ENCODE measurements at places on chromosomes 16 and 17.

GRCh38 chr17:37510056-37510455 lies 20.4 kb downstream of the DUSP14 start:
- DNase-seq = no peak

GRCh38 chr17:57294629-57295501 lies 38.5 kb downstream of the MSI2 start:
- DNase-seq = no peak

GRCh38 chr16:25868706-25869370 lies 177.1 kb downstream of the HS3ST4 start:
- DNase-seq = no peak

GRCh38 chr17:36131421-36131820 lies 27.8 kb downstream of the CCL4 start:
- DNase-seq = no peak

GRCh38 chr17:65712383-65713267 lies 151.2 kb upstream of the AXIN2 start:
- DNase-seq = peak; percentile 69

GRCh38 chr17:57442401-57442823 lies 186.1 kb downstream of the MSI2 start:
- no peak for DNase-seq

DNA sequence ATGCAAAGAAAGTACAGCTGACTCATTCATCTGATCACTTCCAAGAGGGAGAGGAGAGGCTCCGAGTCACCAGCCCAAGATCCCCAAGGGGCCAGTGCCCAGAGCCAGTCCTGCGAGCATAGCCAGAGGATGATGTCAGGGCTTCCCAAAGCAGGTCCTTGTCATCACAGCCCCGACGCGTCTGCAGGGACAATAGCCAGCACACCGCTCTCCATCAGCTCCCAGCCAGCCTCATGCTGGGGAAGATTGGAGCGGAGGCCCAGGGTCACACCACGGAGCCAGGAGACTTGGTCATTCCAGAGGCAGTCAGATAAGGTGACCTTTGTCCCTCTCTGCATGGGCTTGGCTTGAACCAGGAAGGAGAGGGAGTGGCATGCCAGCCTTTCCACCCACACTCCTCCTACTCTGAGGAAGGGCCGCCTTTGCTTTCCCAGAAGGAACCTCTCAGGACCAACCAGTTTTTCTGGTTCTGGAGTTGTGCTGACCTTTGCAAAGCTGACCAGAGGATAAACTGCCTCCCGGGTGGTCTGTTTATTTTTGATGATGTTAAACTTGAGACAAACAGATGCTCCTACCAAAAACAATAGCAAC lies 58.3 kb upstream of the ARHGAP44 start:
- peak; percentile 40 for DNase-seq

DNA sequence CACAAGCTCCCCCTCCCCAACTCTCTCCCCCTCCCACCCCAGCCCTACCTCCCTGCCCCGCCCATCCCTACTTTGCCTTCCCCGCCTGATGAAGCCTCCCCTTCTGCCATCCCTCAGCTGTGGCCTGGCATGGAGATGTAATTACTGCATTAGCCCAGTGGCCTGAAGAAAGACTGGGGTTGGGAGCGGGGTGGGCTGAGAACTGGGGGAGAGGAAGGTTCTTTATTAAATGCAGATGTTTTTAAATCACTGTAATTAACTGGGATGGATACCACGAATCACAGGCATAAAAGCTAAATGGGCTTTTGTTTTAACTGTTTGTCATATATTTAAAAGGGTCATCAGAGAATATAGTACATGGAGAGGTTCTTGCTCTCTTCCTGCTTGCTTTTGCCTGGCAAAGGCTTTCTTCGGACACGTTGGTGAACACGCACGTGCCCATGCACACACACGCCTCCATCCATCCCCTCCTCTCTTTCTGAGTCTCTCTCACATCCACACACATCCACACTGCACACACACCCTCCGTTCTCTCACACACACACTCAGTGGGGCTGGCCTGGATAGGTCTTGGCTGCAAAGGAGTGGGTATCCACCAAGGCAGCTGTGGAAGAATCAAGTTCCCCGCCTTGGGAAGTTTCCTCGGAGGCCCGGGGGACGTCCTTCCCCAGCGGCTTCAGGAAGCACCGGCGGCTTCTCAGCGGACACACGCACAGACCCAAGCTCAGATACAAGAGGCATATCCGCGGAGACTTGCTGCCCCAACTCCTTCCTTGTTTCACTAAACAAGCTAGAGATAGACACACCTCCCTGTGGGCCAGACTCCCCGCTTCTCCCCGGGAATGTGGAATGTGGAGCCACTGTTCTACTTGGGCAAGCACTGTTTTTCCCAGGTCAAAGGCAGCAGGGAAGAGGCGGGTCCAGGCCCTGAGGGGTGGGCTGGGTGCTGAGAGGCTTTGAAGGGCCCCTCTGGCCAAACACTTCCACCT lies 27.4 kb upstream of the TNRC6C start:
- no peak for DNase-seq

GRCh38 chr17:61455324-61456060 lies 3.3 kb downstream of the TBX4 start:
- DNase-seq = no peak
